BJ (cell line): ENCODE measurements at places on chromosomes 1 and 21. TPM values are rescaled to one million over a fixed set of nuclear protein-coding genes. Genes with fewer than 3 reads are reported as not detected.
A peak's percentile ranks its signal among the peaks of the same experiment; 100 is the strongest.

DNA sequence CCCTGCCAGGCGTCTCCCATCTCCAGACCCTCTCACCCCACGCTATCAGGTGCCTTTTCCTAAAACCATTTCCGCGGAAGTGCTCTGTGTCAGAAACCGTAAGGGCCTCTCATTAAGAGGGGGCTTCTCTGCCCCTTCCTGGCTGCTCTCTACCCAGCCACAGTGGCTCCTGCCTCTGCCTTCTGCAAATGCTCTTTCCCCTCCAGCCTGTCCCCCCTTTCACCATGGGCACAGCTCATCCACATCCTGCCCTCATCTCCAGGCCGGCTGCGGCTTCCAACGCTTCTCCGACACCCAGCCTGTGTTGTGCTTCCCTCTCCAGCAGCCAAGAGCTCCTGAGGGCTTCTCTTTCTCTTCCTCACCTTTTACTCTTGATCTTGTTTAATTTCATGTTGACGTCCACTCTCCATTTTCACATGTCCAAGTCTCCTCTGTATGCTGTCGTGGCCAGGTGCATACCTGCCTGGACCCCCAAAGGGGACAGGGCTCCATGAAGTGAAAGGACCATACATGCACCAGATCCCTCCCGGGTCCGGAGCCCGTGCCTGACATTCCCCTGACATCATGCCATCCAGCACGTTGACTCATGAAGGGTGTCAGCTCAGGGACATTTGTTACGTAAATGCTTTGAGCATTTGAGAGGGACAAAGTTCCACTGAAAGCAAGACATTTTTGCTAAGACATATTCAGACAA lies 306.5 kb downstream of the AJAP1 start:
- DNase-seq = no peak

GRCh38 chr1:116067566-116067890 lies 43.7 kb upstream of the MAB21L3 start:
- peak; percentile 77 for DNase-seq

DNA sequence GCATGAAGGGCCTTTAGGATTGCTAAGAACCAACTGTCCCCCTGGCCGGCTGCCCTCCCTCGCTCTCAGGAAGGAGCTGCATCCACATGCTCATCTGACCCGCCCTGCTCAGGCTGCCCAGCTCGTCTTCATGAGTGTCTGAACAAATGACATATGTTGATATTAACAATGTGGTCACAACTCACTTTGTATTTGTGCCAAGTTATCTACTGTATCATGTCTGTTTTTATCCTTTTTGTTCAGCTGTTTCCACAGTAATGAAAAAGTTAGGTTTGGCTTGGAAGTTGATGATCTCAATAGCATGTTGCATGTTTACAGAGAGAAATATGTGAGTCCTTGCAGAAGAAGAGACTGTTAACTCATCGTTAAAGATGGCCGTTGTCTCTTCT lies 75.1 kb downstream of the PHTF1 start:
- peak; percentile 16 for DNase-seq

DNA sequence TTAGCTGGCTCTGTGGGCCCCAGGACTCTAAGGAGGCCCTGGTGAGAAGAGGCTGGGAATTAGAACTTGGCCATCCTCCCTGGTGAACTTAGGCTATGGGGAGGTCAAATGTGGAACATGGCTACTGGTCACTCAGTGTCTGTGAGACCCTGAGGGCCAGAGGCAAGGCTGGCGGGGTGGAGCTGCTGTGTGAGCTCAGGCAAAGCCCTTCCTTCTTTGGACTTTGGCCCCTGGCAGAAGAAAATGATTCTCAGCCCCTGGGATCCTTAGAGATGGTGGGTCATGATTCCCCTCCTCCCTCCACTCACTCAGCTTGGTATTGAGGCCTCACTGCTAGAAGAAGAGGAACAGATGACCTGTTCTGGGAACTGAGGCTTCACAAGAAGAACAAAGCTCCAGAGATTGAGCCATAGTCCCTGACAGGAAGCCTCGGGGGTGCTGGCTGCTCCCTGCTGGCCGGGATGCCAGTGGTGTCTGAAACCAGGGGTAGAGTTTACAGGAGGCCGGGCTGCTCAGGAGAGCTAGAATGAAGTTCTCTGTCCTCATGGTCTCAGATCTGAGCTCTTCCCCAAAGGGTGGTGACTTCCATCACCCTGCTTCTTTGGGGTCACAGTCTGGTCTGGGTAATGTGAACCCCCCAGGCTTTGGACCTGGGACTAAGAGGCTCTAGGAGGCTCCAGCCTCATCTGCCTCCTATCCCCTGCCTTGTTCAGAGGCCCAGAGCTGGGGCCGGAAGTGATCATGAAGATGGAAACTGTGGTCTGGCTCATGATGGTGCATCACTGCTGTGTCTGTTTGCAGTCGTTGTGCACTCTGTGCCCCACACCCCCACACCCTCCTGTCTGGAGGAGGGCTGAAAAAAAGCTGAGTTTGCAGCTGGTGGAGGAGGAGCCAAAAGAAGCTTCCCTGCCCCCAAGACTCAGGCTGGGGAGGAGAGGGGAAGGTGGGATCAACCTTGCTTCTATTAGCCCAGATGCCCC lies 905 bp downstream of the BTBD19 start:
- DNase-seq = no peak

DNA sequence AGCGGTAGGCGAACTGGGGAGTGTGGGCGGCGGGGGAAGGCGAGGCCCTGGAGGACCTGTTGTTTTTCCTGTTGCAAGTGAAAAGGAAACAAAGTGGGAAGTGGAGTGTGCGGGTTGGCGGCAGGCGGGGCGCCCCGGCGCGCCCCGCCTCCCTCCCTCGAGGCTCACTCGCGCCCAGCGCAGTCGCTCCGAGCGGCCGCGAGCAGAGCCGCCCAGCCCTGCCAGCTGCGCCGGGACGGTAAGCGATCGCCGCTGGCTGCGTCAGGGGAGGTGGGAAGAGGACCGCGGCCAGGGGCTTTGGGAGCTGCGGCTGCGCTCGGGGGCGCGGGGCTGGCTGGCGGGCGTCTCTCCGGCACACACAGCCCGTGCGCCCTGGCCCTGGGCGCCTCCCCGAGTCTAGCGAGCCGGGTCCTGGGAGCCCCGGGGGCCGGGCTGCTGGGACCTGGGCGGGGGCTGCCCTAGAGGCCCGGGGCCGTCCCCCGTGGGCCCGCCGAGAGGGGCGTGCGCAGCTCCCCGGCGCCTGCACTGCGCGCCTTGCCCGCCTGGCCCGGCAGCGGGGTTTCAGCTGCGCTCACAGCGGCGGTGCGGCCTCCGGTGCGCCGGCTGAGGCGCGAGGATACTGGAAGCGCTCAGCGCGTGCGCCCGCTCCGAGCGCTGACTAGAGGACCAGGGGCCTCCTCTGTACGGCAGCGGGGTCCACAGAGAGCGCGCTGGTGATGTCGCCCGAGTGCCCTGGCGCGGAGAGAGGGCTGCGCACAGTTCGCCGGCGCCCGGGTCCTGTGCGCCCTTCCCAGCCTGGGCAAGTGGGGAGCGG lies at the start of gene PIK3CD:
TSS of gene PIK3CD (plus strand) at position 167 of the 814 bp plus-strand sequence. CDS start 58,725 bp downstream, outside the sequence.
- DNase-seq = no peak

GRCh38 chr1:231887866-231888265 lies 261.3 kb downstream of the DISC1 start:
- DNase-seq = no peak

GRCh38 chr21:43269957-43270705 lies 101.3 kb downstream of the CRYAA start:
- DNase-seq = no peak

GRCh38 chr1:81733480-81733879 lies 67.3 kb upstream of the ADGRL2 start:
- no peak for DNase-seq

- no peak for DNase-seq
Measured at GRCh38 chr1:230077011-230077410, 10.0 kb downstream of the GALNT2 start.

DNA sequence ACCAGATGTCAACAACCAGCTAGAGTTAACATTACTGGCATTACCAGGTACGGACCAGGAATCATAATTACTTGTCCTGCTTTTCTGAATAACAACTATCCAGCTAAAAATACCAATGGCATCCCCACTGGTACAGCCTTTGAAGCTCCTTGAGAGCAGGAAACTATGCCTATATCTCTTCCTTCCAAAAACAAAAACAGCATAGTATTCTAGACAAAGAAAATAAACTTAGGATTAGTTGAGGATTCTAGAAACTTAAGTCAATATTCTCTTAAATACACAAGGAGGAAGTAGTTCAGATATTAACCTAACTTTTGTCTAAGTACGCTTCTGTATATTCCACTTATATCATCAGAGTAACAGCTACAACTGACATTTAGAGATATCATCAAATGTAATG lies 3.0 kb downstream of the FUBP1 start:
- no peak for DNase-seq

- DNase-seq = no peak
Measured at GRCh38 chr1:30618335-30618747, 105.0 kb downstream of the MATN1 start.

GRCh38 chr1:234570329-234571120 lies 39.5 kb downstream of the IRF2BP2 start:
- DNase-seq = no peak

GRCh38 chr1:183039985-183040447 lies 16.8 kb downstream of the LAMC1 start:
- DNase-seq = peak; percentile 75

GRCh38 chr1:113783254-113784103 lies 24.2 kb upstream of the PHTF1 start:
- no peak for DNase-seq

DNA sequence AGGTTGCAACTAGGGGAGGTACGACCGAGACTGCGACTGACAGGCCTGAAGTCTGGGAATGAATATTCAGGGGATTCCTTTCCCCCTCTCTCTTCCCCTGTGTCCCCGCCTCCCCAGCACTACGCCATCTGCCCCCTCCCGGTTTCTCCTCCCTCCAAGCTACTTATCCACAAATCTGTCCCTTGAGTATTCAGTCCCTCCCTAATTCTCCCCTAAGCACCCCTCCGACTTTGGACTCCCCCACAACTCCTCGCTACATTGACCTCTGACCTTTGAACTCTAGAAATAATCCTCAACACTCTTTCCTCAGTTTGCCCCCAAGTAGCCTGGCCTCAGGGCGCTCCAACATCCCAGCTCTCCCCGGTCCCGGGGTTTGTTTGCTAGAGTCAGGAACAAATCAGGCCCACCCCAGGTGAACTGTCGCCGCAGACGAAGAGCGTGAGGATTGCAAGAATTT lies 393 bp downstream of the LYSMD1 start:
- no peak for DNase-seq

- DNase-seq = no peak
Measured at GRCh38 chr1:230250666-230251065, 175.5 kb downstream of the PGBD5 start.

DNA sequence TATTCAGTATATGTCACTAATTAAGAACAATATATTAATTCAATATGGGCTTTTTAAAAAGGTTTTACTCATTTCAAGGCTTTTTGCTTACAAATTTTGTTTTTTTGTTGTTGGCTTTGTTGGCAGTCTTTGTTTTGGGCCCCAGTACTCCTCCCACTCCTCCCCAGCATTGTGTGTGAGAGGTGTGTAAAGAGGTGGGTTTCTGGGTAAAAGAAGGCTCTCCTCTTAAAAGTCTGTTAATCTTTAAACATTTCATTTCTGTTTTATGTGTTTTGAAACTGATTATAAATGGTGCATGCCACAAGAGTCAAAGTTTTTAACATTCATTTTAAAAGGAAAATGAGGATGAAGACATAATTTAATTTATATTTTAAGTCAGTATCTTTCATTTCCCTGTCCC lies 79.6 kb downstream of the SASS6 start:
- no peak for DNase-seq

DNA sequence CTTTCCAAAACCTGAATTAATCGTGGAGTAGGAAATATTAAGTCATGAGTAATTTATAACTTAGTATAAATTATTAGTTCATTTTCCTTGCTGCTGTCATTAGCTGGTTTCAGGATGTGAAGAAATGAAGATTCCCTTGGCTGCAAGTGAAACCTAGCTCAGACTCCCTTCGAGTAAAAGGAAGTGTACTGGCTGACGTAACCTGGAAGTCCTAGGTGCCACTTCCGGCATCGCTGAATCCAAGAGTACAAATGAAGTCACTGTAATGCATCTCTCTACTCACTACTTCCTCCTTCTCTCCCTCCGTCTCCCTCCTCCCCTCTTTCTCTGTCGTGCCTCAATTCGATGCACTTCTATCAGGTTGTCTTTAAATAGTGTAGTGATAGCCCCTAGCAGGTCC lies 28.8 kb downstream of the ZP4 start:
- DNase-seq = no peak

The C1orf232 gene
- not detected in 2 replicates for polyA plus RNA-seq

The ERG gene
- not detected in 2 replicates for polyA plus RNA-seq

The SIK1 gene
- 0.72 and 0.98 TPM in 2 replicates for polyA plus RNA-seq

The PDZK1IP1 gene
- polyA plus RNA-seq = not detected in 2 replicates

The OR2G6 gene
- not detected in 2 replicates for polyA plus RNA-seq

The KCNJ9 gene
- not detected in 2 replicates for polyA plus RNA-seq

The CD1E gene
- not detected in 2 replicates for polyA plus RNA-seq

The S100A12 gene
- polyA plus RNA-seq = not detected in 2 replicates
